HT-29 (cell line): ENCODE measurements at places on chromosomes 3 and 15. TPM values are rescaled to one million over a fixed set of nuclear protein-coding genes. Genes with fewer than 3 reads are reported as not detected.
A peak's percentile ranks its signal among the peaks of the same experiment; 100 is the strongest.

DNA sequence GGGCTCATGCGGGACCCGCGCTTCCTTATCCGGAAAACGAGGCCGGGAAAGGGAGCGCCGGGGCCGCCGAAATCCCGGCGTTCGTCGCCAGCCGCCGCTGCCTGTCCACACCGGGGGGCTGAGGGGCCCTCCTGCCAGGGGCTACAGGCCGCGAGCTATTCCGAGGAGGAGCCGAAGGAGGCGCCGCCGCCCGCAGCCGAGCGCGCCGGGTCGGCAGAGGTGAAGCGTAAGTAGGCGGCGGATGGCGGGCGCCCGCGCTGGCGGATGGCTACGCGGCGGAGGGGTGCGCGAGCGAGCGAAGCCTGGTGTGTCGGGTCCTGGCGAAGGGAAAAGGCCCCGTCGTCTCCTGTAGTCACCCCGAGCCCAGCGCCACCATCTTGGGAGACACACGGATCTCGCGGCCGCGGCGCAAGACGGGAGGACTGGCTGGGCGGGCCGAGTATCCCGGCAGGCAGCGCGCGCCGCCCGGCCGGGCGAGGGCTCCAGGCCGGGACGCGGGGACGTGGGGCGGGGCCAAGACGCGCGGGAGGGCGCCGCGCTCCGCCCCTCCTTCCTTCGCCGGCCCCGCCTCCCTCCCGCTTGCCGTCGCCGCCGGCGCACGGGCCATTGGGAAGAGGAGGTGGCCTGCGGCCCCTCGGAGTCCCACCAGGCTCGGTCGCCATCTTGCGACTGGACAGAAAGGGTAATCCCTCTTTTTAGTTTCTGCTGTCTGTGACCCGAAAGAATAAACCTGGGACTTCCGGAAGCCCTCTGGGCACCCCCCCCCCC, at the start of gene UBE3A:
Gene UBE3A, minus strand, starts transcription at position 424 of the 768 bp plus-strand sequence. CDS start 29,917 bp downstream, outside the sequence.
- DNase-seq: peak; percentile 94

- no peak for DNase-seq
Observed at GRCh38 chr15:68062946-68063465, 8.9 kb downstream of the PIAS1 start.

The XPC gene
- 8.6 and 9.3 TPM in 2 replicates for total RNA-seq

The SLC6A11 gene
- total RNA-seq: not detected in 2 replicates

The ALDH1A3 gene
- 12.3 and 21.0 TPM in 2 replicates for total RNA-seq
